ENCODE measurements at places on chromosomes 3 and 15. TPM values are rescaled to one million over a fixed set of nuclear protein-coding genes. Genes with fewer than 3 reads are reported as not detected.

The EXOSC7 gene
- total RNA-seq = 75.4 TPM

The SOX2 gene
- 0.08 TPM for total RNA-seq

The OXSR1 gene
- total RNA-seq = 47.4 TPM

The GAP43 gene
- not detected for total RNA-seq

GRCh38 chr3:19543212-19543841, 390.7 kb downstream of the EFHB start:
- DNase-seq = no peak

DNA sequence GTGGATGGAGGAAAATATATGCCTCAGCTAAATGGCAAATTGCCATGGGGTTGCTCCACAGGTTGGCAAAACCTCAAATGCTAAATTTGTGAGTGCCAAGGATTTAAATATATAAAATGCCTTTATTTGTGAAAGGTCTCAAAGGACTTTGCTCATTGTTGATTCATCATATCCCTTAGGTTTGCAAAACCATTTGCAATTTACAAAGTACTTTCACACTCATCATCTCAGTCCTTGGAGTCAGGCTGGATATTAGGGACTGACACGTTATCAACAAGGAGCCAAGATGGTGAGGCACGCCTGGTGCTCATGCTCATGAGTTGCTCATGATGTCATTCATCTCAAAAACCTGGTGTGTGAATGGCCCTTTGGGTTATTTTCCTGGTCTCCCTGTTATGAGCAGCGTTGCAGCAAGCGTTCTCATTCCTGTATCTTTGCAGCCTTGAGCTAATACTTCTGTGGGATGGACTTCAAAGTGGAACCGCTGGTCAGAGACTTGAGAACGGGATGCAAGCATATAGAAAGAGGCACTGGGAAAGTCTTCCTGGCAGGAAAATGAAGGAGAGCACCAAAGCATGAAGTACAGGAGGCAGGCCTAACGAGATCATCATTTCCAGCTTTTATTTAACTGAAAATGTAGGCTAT, 66.0 kb downstream of the MYO1E start:
- DNase-seq = no peak

- DNase-seq = no peak
These were observed 190.5 kb upstream of the NECTIN3 start for GRCh38 chr3:110881069-110881468.

DNA sequence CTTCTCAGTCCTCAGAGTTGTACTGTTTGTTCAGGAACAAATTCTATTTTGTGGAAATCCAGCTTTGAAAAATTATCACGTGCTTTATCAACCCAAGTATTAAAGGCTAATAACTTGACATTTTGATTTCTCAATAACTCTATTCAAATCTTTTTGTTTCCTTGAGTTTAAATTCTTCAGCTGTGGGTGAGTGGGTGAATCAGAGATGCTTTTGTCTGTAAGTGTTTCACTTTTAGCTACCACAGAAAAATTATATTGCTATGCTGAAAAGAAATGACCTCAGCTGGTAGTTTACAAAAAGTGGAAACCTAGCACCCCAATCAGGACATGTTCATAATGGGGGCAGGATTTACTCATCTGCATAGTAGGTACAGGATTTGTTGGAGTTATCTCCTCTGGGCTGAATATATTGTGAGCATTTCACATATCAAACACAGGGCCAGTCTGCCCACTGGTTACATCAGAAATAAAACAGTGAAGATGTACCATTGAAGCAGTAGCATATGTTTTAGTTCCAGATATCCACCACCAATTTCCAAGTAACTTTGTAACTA, 30.5 kb downstream of the MINDY4B start:
- DNase-seq = no peak

DNA sequence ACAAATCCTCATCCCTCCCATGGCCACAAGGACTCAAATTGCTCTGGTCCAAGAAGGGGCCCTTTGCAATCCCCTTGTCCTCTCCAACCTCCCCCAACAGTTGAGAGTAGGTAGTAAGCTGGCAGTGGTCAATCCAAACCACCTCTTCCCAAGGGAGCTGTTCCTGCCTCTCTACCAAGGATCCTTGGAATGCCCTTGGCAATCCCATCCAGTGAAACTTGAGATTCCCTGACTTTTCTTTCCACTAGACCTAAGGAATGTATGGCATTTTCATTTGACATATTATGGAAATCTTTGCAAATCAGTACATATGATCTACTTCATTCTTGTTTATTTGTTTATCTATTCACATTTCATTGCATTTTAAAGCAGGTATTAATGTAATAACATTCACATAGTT, 4.8 kb upstream of the RBP2 start:
- DNase-seq = no peak

DNA sequence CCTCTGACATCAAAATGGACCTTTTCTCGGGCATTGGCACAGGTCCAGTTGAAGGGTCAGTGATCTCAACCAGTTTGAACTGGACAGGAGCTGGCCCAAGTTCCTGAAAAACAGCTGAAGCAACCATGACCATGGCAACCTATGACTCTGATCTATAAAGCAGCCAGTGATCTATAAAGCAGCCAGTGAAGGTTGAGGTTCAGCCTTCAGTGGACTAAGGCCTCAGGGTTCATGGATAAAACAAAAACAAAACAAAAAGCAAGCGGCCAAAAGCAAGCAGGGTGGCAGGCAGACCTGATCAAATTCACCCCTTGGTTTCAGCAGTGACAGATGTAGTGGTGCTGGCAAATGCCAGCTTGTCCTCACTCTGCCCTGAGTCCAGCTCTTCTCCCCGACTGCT, 10.0 kb upstream of the CHRNB4 start:
- DNase-seq = no peak

- DNase-seq = peak; percentile 82
These were observed at the start of gene ATRIP for GRCh38 chr3:48446425-48447193. TSS of gene ATRIP (plus strand) at chr3:48446737. CDS start at chr3:48446846, 109 bp downstream.

GRCh38 chr3:78765671-78766485, 1001.9 kb downstream of the ROBO1 start:
- DNase-seq = no peak

GRCh38 chr3:196215493-196216020, 777 bp upstream of the SLC51A start:
- DNase-seq = no peak

DNA sequence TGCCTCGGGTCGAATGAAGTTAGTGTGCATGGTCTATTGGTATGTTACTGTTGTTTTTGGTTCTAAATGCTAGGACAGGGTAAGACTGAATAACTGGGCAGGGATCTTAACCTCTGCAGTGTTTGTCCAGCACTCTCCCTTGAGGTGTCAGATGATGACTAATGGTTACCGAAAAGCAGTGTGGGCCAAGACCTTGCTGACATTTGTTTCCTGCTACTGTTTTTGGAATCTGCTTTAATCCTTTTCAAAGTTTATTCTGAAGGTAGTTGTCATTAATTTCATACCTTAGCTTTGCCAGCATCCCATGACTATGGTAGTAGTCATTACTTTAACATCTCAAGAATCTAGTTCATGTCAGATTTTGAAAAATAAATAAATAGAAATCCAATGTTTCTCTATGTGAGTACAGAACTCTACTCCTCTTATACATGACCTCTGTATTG, 117.0 kb downstream of the P3H2 start:
- no peak for DNase-seq

DNA sequence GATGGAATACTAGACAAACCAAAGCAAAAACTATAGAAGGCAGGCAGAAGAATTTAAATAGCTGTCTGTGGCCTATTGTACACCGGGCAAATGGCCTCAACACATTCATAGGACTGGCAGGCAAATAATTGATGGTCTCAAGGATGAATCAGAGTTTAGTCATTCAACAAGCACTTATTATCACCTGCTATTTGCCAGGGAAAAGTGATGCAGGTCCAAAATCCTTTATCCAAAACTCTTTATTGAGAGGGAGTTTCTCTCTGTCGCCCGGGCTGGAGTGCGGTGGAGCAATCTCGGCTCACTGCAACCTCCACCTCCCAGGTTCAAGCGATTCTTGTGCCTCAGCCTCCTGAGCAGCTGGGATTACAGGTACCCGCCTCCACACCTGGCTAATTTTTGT, 2.3 kb downstream of the EIF2AK4 start:
- no peak for DNase-seq

DNA sequence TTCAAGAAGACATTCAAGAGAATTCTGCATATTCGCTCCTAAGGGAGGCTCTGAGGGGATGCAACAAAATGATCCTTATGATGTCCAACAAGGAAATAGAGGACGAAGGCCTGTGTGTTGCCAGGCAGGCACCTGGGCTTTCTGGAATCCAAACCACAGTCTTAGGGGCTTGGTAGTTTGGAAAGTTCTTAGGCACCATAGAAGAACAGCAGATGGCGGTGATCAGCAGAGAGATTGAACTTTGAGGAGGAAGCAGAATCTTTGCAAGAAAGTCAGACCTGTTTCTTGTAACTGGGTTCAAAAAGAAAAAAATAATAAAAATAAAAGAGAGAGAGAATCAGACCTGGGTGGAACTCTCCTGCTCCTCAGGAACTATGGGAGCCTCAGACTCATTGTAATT, 11.7 kb upstream of the ATG7 start:
- DNase-seq = no peak

GRCh38 chr15:77580996-77581682, 51.6 kb downstream of the LINGO1 start:
- no peak for DNase-seq

DNA sequence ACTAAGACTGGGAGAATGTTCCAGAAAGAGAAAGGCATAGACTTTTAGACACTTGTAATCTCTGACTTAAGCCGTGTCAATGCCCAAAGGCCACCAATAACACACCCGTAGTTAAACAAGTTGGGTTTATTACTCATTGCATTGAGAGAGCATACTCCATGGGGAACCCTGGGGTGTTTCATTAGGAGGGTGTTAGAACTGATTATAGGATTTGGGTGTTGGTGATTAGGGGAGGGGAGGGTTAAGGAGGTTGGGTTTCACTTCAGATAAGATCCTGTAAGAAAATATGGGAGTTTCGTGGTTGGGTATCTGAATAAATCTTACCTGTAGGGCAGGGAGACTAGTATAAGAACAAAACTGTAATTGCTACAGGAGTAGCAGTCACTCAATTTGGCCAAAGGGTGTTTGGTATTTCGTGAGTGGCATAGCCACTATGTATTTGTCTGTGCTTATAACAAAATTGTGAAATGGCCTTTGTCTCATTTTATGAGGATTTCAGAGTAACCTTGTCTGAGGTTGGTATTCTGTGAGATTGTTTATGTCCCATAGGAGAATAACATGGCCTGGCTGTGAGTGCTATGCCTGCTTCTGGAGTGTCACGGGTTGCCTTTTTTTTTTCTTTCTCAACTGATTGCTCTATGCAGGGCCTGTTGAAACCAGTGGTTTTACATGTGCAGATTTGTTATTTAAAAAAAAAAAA, 2.9 kb downstream of the HACD3 start:
- no peak for DNase-seq

- no peak for DNase-seq
These were observed 25.2 kb upstream of the IQSEC1 start for GRCh38 chr3:13098192-13098988.

DNA sequence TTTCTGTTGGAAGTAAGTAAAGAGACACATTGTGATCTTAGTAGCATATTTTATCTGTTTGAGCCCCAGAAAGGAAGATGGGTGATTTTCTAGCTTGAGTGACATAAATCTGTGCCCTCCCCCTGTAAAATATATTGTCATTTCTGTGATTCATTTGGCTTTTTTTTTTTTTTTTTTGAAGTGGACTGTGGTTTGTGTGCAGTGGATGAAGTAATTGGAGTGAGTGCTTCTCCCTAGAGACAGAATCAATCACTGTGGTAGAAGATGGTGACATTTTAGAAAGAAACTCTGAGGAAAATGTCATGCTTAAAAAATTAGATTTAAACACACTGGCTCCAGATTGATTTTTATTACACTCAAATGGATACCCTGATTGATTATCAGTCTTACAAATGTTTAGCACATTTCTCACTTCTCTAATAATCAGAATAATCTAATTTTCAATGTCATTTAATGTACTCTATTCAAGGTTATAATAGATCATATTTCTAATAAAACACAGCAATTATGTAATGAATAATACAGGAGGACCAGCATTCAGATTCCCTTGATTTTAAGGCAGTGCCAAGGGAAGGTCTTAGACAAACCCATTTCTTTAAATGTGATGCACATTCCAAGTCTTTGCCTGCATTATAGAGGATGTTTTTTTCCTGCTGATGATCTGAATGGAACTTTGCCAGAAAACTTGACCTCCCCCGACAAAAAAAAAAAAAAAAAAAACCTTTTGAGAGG, 116.6 kb downstream of the TOP2B start:
- DNase-seq = no peak

DNA sequence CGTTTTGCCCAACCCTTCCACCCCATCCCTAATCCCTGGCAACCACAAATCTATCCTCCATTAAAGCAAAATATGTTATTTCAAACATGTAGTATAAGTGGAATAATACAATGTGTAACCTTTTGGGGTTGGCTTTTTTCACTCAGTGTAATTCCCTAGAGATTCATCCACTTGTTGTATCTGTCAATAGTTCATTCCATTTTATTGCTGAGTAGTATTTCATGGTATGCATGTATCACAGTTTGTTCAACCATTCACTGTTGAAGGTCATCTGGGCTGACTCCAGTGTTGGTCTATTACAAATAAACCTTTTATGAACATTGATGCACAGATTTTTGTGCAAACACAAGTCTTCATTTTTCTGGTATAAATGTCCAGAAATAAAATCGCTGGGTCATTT, 38.8 kb downstream of the BSN start:
- DNase-seq = no peak

All from activated T-cell treated with anti-CD3 and anti-CD28 coated beads, Interleukin-2, amount 50 U/mL, for 4 hours (primary cell).